ENCODE measurements at places on chromosomes 5 and 9.

- no peak for DNase-seq
Measured at GRCh38 chr5:2763533-2763794, 12.0 kb upstream of the IRX2 start.

DNA sequence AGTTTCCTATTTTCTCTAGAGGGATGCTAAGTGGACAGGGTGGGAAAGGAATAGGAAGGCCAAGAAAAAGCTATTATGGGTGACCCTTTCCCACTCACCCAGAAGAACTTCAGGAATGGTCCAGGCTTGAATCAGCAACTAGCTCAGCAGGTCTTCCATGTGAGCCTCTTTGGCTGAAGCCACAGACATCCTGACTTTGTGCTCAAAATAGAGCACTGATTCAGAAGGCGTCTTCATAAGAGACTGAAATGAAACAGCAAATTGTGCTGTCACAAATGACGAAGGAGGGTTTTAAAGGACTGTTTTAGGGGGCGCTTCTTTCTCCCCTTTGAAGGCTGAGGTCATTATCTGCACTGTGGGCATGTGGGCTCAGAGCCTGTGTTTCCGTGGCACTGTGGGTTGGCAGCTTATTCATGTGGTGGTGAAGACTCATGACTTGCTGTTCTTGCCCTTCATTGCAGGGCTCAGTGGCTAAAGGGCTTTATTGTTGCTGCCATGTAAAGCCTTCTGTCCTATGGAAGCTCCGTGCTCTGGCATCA, 65.8 kb upstream of the NFIL3 start:
- DNase-seq = no peak

GRCh38 chr5:128426090-128426534, 111.9 kb downstream of the FBN2 start:
- no peak for DNase-seq

- peak; percentile 70 for DNase-seq
Measured at GRCh38 chr5:163503106-163504078, 2.0 kb upstream of the MAT2B start.

- DNase-seq = no peak
Measured at GRCh38 chr5:1464096-1464446, 18.8 kb upstream of the SLC6A3 start.

DNA sequence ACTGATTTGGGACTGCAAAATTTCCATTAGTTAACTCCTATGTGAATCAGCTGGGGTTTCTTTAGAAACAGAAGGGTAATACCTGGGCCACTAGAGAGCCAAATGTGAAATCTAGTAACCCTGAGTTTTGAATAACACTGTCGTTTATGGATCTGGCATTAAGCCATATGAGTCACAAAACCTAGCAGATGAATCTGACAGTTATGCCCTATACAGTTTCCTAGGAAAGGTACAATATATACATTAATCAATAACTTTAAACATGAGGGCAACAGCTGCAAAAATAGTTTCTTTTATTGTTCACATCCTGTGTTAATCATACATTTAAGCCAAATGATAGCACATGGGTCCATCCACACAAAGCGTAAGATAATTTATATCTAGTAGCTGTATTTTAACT, 56.9 kb downstream of the PAM start:
- no peak for DNase-seq

DNA sequence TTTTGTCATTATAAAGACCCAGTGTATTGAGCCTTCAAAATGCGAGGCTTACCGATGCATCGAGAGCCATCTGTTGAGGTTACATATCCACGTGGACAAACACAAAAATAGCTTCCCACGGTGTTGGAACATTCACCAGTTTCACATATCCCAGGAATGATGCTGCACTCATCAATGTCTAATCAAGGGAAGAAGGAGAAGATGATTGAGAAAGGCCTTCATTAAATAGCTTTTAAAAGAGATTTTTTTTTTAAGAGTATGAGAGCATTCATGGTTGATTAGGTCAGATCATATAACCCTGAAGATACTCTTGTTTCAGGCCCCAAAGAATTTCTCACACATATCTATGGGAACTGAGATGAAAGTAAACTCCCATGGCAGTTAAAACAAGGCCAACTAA, 129.4 kb downstream of the FBN2 start:
- DNase-seq = no peak

- no peak for DNase-seq
Measured at GRCh38 chr5:89435347-89435746, 552.4 kb upstream of the MEF2C start.

GRCh38 chr5:132003982-132004381, 7.5 kb downstream of the ACSL6 start:
- no peak for DNase-seq

GRCh38 chr5:55633574-55634208, 78.4 kb downstream of the SLC38A9 start:
- no peak for DNase-seq

GRCh38 chr9:126058591-126058990, 268.0 kb upstream of the MVB12B start:
- DNase-seq = no peak

DNA sequence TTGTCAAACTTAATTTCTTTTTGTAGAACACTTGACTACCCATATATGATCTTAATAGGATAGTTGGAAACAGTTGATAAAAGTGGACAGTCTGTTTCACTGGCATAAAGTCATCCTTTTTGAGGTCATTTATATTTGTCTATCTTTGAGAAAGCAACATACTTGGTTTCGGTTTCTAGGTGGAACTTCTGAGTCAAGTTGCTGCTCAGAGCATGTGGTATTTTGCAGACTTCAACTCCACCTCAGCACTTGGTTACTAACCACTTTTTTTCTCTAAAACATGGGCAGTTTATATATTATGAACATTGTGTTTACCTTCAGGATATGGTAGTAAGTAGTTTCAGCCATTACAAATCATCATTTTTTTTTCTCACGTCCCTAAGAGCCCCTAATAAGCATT, 1749.0 kb upstream of the C9orf72 start:
- DNase-seq = no peak

- no peak for DNase-seq
Measured at GRCh38 chr5:854966-855743, 4.4 kb upstream of the ZDHHC11 start.

- peak; percentile 87 for DNase-seq
Measured at GRCh38 chr9:110255463-110256379, 586 bp downstream of the TXN start.

- no peak for DNase-seq
Measured at GRCh38 chr9:21522348-21522747, 40.2 kb upstream of the IFNE start.

- no peak for DNase-seq
Measured at GRCh38 chr5:159864885-159865691, 51.2 kb upstream of the ADRA1B start.

DNA sequence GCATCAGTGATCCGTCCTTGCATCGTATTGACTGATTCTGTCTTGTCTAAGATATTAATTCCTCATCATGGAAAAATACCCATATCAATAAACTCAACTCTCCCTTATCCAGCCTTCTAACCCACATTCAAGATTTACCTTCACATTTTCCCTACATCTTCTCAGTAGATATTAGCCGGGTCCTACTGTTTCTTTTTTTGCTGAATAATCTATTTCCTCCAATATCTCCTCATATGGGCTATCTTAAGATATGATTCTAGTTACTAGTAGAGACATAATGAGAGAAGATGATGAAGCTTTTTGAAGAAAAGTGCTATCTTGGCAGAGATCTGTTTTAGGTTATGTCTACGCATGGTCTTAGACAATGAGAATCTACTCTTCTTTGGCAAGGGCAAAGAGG, 785.8 kb downstream of the BRINP1 start:
- no peak for DNase-seq

DNA sequence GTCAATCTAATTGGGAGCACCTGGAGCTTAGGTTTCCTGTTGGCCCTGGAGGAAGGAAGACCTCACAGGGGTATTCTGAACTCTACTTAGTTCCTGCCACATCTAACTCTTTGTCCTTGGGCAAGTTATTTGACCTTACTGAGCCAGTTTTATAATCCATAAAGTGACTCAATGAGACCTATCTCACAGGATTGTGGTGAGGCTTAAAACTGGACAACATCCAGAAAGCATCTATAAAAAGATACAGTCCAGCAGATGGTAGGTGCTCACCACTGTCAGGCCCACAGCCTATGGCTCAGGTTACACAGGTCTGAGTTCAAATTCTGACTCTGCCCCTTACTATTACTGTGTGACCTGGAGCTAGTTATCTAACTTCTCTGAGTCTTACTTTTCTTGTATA, 23.3 kb downstream of the KCNV2 start:
- DNase-seq = no peak

DNA sequence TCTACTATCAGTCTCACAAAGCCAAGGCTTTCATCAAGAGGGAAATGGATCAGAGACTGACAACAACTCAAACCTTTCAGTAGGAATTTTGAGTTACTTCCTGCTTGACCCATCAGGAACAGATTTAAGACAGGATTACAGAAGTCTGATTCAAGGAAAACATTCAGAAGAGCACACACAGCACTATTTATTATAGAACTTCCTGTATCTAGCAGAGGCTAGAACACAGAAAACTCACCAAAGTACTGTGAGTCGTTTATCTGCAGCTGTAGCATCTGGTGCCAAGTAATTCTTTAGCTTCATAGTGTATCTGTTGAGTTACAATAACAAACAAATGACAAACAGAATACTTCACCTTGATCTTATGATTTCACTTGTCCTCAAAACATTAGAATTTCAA, 13.8 kb downstream of the LEAP2 start:
- no peak for DNase-seq

DNA sequence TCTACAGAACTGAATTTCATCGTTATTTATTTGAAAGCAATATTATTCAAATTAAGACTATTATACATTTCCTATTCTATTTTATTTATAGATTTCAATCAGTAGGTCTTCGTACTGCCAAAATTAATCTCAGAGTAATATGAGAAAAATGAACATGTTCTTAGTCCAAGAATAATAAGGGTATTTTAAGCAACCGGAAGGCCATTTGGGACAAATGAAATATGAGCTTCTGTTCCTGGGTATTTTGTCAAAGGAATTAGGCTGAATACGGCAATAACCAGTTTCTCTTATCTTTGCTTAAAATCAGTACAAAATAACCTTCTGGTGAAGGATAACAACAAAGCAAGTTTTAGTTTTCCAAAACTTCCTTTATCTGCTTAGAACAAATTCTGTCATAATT, 410.3 kb upstream of the PRR16 start:
- DNase-seq = no peak

- peak; percentile 32 for DNase-seq
Measured at GRCh38 chr9:17082343-17083064, 52.3 kb upstream of the CNTLN start.

DNA sequence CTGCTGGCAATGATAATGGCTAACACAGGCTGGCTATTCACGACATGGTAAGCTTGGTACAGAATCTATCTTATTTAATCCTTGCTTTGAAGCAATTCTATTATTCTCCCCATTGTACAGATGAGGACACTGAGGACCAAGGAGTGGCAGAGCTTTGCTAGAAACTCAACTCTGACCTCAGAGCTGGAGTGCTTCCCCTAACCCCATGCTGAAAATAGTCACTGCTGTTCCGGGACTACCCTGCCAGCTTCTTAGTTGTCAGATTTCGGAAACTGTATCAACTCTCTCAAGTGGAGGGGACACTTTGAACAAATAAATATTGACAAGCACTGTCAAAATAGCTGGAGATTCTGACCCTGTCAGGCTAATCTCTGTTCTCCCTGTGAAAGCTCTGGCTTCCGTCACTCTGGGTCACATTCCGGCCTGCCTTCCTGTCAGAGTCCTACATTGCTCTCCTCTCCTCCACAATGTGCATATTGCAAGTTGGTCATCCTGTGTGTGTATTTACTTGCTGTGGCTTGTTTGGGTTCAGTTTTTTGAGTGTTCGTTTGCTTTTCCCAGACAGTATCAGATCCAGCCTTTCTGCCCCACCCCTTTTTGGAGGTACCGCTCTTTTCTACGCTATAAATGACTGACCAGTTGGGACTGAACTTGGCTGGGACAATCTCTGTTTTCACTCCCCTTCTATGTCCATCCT, 134.3 kb upstream of the MAP1B start:
- no peak for DNase-seq

- DNase-seq = peak; percentile 78
Measured at GRCh38 chr5:136028782-136029742, at the start of gene TGFBI. TSS of gene TGFBI (plus strand) at chr5:136028988. CDS start at chr5:136029056, 68 bp downstream.

- no peak for DNase-seq
Measured at GRCh38 chr5:131423056-131423455, 159.2 kb downstream of the CDC42SE2 start.

GRCh38 chr5:124810396-124811006, 64.1 kb upstream of the ZNF608 start:
- no peak for DNase-seq

Measured in retina (tissue), 1 donor.